ENCODE measurements at places on chromosomes 16 and 17.

DNA sequence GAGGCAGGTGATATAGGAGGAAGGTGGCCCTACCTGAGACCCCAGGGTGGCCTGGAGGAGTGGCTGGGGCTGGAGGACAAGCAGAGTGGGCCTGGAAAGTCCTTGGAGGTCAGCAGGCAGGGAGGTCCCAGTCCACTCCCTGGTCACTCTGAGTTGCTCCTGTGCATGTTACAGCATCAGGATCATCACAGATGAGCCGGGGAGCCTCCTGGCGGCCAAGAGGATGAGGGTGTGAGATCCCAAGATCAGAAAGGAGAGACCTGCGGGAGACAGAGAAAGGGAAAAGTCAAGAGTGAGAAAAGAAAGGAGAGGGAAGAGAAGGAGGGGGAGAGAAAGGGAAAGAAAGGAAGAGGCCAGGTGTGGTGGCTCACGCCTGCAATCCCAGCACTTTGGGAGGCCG is 71.7 kb downstream of the MRM1 start:
- no peak for DNase-seq

GRCh38 chr17:58556833-58557250 is 42.4 kb upstream of the MTMR4 start:
- DNase-seq: no peak

DNA sequence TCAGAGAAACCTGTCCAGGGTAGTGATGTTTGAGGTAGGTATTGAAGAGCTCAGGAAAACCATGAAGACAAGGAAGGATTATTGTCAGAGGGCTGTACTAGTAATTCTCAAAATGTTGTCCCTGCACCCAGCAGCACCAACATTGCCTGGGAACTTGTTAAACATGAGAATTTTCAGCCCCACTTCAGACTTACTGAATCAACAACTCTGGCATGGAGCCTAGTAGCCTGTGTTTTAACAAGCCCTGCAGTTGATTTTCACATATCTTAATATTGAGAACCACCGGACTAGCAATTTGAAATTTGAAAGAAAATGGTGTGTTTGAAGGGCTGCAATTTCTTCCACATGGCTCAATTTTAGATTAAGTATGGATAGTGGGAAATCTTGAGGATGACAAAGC is 2.8 kb upstream of the KIF2B start:
- DNase-seq: no peak

DNA sequence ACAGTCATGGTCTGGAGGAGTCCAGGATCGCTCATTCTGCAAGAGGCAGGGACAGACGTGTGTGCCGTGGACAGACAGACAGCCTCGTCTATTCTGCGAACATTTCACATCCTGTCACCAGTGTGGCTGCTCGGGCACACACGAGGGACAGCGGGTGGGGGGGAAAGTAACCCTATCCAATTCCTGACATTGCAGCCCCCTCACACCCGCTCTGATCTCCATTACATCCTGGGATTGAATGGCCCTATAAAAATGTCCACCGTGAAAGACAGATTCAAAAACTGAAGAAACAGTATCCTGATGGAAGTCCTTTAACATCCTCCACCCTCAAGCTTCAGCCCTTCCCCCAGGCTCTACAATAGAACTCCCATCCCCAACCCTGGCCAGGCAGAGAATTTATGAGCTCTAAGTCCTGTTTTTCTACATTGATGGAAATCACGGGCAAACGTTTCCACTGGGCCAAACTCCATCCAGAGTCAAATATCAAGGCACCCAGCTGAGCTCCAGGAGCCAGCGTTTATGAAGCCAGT is 39.4 kb downstream of the HS3ST3A1 start:
- no peak for DNase-seq

- DNase-seq: no peak
Observed at GRCh38 chr17:59491353-59492090, 73.9 kb upstream of the DHX40 start.

- DNase-seq: no peak
Observed at GRCh38 chr17:65220732-65221131, 83.6 kb downstream of the RGS9 start.

- DNase-seq: no peak
Observed at GRCh38 chr17:38341035-38341721, 2.6 kb downstream of the GPR179 start.

GRCh38 chr17:72710202-72710601 is 382.3 kb downstream of the SLC39A11 start:
- no peak for DNase-seq

GRCh38 chr16:57166951-57167350 is 18.9 kb downstream of the PSME3IP1 start:
- DNase-seq: no peak

- DNase-seq: no peak
Observed at GRCh38 chr16:69106491-69107315, 1.2 kb downstream of the HAS3 start.

- no peak for DNase-seq
Observed at GRCh38 chr16:68707340-68708152, 29.5 kb upstream of the CDH1 start.

DNA sequence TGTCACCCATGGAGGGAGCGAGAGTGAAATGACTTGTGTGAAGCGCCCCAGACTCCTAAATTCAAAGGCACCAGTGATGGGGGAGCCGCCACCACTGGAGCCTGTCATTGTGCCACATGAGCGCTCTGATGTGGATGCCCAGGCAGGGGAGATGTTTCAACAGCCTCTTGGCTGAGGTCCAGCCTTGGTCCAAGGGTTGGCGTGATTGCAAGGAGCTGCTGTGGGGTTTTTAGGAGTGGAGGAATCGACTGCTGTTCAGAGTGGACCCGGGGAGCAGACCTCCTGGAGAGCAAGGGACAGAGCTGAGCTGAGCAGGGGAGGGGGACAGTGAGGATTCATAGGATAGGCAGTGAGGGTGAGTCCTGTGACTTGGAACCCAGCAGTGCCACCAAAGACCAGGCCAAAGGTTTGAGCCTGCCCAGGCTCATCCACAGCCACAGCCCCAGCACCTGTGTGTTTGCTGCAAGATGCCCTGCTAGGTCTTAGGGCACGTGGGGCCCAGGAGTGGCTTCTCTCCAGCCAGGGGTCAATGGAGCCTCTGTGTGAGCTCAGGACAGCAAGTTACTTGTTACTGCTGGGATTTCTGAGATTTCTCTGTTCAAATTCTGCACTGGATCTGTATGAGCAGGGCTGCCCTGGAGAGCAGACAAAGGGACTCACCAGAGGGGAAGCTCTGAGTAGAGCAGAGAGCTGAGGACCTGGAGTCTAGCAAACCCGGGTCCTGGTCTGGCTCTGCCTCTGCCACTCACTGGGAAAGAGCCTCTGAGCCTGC is 20.3 kb downstream of the RHBDL3 start:
- no peak for DNase-seq

- no peak for DNase-seq
Observed at GRCh38 chr17:34307110-34307509, 12.1 kb upstream of the CCL8 start.

- no peak for DNase-seq
Observed at GRCh38 chr17:48322060-48322459, 108.0 kb downstream of the SKAP1 start.

GRCh38 chr16:64459402-64459801 is 662.5 kb downstream of the CDH11 start:
- no peak for DNase-seq

DNA sequence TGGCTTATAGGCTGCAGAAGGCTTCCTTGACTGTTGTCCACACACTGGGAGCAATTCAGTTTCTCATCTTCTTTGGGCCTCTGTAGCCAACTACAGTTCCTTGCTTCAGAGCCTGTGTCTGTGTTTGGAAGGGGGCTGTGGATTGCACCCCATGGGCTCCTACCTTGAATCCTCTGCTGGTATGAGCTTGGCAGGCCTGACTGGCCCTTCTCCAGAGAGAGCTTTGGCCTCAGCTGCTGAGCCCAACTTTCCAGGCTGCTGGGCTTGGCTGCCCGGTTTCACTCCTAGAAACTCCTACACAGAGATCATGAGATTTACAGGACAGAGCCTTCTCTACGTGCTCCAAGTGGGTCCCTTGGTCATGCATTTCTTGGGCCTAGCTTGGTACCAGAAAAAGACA is 354.4 kb downstream of the SNX29 start:
- DNase-seq: no peak

DNA sequence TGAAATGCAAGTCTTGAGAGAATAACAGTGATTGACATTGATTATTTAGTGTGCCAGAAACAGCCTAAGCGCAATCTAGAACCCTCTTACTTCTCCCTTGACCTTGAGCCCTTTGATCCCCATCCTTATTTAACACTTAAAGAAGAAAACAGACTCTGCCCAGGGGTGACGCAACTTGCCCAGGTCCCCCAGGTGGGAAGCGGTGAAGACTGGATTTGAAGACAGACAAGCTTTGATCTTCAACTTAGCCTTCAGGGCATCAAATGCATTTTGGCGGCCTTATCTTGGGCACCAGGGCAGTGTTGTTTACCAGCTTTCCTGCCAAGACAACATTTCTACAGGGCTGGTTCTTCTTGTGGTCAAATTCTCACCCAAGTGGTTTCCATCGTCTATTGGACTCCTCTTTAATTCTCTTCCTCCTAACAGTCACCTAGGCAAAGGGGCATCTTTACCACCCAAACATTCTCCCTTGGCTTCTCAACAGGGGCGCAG is 8.9 kb upstream of the CIITA start:
- DNase-seq: no peak

GRCh38 chr17:17815436-17816200 is 21.2 kb downstream of the SREBF1 start:
- no peak for DNase-seq

GRCh38 chr16:85677383-85677967 is 11.3 kb downstream of the GINS2 start:
- DNase-seq: no peak

DNA sequence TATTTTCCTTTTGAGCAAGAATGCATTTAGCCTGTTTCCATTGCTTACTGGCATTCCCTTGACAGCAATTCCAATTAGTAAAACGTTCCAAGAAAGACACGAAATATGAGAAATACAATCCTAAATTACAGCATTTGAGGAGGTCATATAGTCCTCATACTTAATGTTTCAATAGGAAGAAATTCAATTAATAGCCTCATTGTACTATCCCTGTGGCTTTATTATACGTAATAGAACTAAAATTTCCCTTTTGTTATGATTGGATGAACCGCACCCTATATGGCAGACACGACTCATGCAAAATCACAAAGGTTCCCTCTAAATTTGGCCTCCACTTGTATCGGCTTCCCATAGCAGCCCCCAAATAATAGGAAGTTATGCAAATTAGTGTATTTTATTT is 291.7 kb downstream of the CEP112 start:
- DNase-seq: no peak

DNA sequence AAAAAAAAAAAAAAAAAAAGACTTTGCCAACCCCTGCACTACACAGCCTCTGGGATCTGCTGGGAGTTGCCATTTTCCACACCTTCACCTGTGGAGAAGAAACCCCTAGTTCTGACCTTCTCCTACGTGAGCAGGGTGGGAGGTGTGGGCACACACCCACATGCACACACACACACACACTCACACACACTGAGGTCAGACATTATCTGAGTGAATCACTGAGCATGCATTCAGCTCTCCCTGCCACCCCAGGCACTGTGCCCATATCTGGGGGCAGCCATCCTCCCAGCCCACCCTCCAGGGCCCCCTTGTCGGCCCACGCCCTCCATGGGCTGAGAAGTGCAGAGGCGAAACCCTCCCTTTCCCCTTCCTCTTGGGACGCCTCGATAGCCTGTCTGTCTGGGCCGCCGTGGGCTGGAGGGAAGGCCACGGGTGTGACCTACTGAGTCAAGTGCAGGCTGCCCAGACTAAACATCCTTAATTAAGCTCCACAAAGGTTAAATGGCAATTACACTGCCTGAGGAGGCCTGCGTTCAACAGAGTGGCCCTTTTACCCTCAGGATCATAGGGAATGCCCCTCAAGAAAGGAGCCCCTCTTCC is 143.8 kb downstream of the C16orf95 start:
- DNase-seq: no peak

GRCh38 chr17:329784-330420 is 22.7 kb downstream of the RPH3AL start:
- DNase-seq: no peak

DNA sequence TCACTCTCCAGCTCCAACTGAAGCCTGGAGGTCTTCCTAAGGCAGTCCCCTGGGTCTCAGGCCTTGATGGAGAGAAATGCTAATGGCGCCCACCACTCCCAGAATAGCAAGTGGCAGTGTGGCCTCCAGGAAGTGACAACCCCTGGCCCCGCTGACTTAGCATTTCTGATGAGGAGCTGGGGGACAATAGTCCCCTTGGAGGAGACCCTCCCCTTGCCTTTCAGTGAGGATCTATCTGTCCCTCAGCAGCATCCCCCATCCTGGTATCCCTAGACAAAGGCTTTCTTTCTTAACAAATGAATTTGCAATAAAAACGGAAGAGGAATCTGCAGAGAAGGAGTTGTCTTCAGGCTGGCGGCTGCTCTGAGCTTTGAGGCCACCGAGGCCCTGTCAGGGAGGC is 68.8 kb downstream of the LITAF start:
- no peak for DNase-seq

DNA sequence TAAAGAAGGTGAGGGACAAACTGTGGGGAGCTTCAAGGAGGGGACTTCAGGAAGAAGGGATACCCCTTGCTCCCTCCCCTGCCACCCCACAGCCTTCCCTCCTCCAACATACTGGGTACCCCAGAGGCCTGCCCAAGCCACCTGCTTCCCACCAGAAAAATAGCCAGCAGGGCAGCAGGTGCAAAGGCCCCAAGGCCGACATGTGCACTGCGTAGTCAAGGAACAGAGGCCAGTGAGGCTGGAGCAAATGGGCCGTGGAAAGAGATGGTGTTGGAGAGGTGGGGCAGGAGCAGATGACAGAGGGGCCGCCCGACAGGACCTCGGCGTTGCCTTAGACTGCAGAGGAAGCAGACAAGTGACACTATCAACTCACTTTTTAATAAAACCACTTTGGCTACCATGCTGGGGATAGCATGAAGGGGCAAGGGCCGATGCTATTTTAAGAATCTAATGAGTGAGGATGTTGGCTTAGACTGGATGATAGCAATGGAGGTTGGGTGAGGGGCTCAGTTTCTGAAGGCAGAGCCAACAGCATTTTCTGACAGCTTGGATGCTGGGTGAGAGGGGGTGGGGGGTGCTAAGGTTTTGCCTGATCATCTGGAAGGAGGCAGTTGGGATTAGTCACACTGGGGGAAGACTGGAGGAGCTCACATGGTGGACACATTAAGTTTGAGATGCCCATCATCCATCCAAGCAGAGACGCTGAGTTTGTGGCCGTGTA is 72.8 kb upstream of the TOB1 start:
- no peak for DNase-seq

GRCh38 chr16:82008957-82009592 is 2.2 kb downstream of the SDR42E1 start:
- no peak for DNase-seq

- DNase-seq: no peak
Observed at GRCh38 chr16:63323722-63324705, 1287.8 kb upstream of the CDH8 start.

- no peak for DNase-seq
Observed at GRCh38 chr16:51095084-51095881, 55.8 kb downstream of the SALL1 start.

GRCh38 chr16:48433116-48433849 is 48.1 kb upstream of the SIAH1 start:
- DNase-seq: no peak

GRCh38 chr16:57070424-57070823 is 22.0 kb upstream of the CPNE2 start:
- no peak for DNase-seq

- DNase-seq: no peak
Observed at GRCh38 chr16:19751478-19752385, 33.7 kb downstream of the IQCK start.

- DNase-seq: no peak
Observed at GRCh38 chr16:9441012-9441411, 349.6 kb downstream of the HAPSTR1 start.
